Thoracic aorta (tissue), 2 donors: ENCODE measurements at places on chromosomes 7 and 10. TPM values are rescaled to one million over a fixed set of nuclear protein-coding genes. Genes with fewer than 3 reads are reported as not detected.

DNA sequence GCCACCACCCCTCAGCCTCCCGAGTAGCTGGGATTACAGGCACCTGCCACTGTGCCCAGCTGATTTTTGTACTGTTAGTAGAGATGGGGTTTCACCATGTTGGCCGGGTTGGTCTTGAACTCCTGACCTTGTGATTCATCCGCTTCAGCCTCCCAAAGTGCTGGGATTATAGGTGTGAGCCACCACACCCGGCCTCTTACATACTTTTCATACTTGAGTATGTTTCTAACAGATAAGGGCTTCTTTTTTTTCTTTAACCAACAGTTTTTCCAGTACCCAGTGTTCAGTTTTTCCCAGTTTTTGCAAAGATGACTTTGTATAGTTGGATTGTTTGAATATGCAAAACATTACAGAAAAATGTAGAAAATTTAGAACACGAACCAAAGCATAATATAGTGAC, 7.7 kb downstream of the EIF4H start:
- H3K4me1 ChIP-seq, result peaks cover 98% of the 10 kb centered on the region
- H3K27me3 ChIP-seq, result no peaks in the 10 kb centered on the region
- DNase-seq, result no peak
- H3K4me3 ChIP-seq, result no peak overlapping the region

- H3K27me3 ChIP-seq, result no peaks in the 10 kb centered on the region
- H3K36me3 ChIP-seq, result no peaks in the 10 kb centered on the region
- no peak overlapping the region for H3K27ac ChIP-seq
- H3K4me3 ChIP-seq, result no peak overlapping the region
Measured at GRCh38 chr7:31014826-31015225, 37.3 kb upstream of the ADCYAP1R1 start.

DNA sequence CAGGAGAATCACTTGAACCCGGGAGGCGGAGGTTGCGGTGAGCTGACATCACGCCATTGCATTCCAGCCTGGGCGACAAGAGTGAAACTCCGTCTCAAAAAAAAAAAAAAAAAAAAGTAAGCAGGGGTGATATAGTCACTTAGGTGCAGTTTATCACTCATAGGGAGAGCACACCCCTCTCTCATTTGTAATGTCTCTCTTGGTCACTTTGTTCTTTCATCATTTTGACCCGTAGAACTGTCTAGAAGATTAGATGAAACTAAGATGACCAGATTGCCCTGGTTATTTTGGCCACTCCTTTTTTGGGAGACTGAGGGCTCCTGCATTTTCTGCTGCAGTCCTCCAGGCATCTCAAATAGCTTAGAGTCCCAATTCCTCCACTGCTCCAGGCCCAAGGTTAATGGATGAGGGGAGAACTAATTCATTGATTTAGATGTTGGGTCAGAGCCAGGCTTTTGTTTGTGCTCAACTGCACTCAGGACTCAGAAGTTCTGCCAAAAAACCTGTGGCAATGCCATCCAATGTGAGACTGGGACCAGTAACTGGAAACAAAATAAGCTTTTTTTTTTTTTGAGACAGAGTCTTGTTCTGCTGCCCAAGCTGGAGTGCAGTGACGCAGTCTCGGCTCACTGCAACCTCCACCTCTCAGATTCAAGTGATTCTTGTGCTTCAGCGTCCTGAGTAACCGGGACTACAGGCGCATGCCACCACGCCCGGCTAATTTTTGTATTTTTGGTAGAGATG, 50.0 kb upstream of the CAMK1D start:
- no peaks in the 10 kb centered on the region for H3K27me3 ChIP-seq
- H3K4me1 ChIP-seq, result no peaks in the 10 kb centered on the region
- no peak overlapping the region for H3K4me3 ChIP-seq
- no peak overlapping the region for H3K27ac ChIP-seq
- H3K36me3 ChIP-seq, result no peaks in the 10 kb centered on the region

The PPP1R17 gene
- not detected for total RNA-seq

The DPYSL4 gene
- 0.28 TPM for total RNA-seq

- peak overlapping the region; percentile 70 for H3K27ac ChIP-seq
- H3K36me3 ChIP-seq, result no peaks in the 10 kb centered on the region
- peaks cover 31% of the 10 kb centered on the region for H3K4me1 ChIP-seq
- H3K27me3 ChIP-seq, result no peaks in the 10 kb centered on the region
- DNase-seq, result no peak
- peak overlapping the region; percentile 97 for H3K4me3 ChIP-seq
Measured at GRCh38 chr10:133377818-133378250, 1.2 kb upstream of the PAOX start.

- no peak overlapping the region for H3K27ac ChIP-seq
- no peaks in the 10 kb centered on the region for H3K36me3 ChIP-seq
- H3K4me3 ChIP-seq, result no peak overlapping the region
- no peak for DNase-seq
Measured at GRCh38 chr10:98509745-98510144, 63.0 kb upstream of the HPS1 start.

The CYP3A4 gene
- not detected for total RNA-seq

- no peaks in the 10 kb centered on the region for H3K36me3 ChIP-seq
- no peak for DNase-seq
- no peaks in the 10 kb centered on the region for H3K4me1 ChIP-seq
- H3K27me3 ChIP-seq, result peaks cover 4% of the 10 kb centered on the region
- H3K27ac ChIP-seq, result no peak overlapping the region
- H3K4me3 ChIP-seq, result no peak overlapping the region
Measured at GRCh38 chr10:129192344-129193128, 274.5 kb upstream of the MGMT start.

GRCh38 chr10:13769946-13770345, 183.2 kb downstream of the PRPF18 start:
- DNase-seq, result no peak
- peaks cover 8% of the 10 kb centered on the region for H3K4me1 ChIP-seq
- no peaks in the 10 kb centered on the region for H3K27me3 ChIP-seq
- no peak overlapping the region for H3K27ac ChIP-seq

DNA sequence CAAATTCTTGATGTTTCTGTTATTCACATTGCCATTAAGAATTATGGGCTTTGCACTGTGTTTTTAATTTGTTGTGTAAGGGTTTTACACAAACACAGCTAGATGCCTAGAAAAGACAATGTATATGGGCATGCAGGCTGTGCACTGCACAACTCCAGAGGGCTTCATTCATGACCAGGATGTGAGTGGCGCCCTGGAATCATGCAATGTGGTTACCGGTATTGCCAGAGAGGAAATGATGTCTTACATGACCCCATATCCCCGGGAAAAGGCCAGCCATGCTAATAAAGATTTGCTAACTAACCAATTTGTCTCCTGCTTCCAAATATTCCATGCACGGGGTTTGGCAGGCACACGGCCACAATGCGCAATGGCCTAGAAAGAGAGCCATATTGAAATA, 16.9 kb downstream of the KCNMA1 start:
- no peaks in the 10 kb centered on the region for H3K36me3 ChIP-seq
- H3K4me1 ChIP-seq, result peaks cover 19% of the 10 kb centered on the region
- H3K27ac ChIP-seq, result peak overlapping the region; percentile 52
- DNase-seq, result no peak
- no peak overlapping the region for H3K4me3 ChIP-seq

The IL6 gene
- total RNA-seq, result 15.7 TPM

GRCh38 chr7:121103579-121103978, 115.1 kb downstream of the CPED1 start:
- DNase-seq, result no peak
- H3K36me3 ChIP-seq, result peaks cover 17% of the 10 kb centered on the region
- no peaks in the 10 kb centered on the region for H3K27me3 ChIP-seq
- H3K27ac ChIP-seq, result no peak overlapping the region

The TBRG4 gene
- 67.1 TPM for total RNA-seq

GRCh38 chr10:89183571-89183970, 23.5 kb downstream of the CH25H start:
- DNase-seq, result no peak
- H3K36me3 ChIP-seq, result no peaks in the 10 kb centered on the region
- H3K27me3 ChIP-seq, result no peaks in the 10 kb centered on the region
- H3K4me1 ChIP-seq, result peaks cover 4% of the 10 kb centered on the region

DNA sequence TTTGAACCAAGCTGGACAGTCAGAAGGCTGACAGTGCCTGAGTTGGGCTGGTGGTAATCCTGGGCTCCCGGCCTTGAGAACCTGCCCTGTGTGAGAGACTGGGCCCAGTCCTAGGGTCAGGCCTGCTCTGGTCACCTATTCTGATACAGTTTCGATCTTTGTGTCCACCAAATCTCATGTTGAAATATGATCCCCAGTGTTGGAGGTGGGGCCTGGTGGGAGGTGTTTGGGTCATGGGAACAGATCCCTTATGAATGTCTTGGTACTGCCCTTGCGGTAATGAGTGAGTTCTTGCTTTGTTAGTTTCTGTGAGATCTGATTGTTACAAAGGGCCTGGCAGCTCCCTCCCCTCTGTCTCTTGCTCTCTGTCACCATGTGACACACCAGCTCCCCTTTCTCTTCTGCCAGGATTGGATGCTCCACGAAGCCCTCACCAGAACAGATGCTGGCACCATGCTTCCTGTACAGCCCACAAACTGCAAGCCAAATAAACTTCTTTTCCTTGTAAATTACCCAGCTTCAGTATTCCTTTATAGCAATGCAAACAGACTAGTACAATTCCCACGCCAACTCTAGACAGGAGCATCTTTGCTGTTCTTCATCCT, 111.8 kb upstream of the ZNF438 start:
- H3K4me3 ChIP-seq, result no peak overlapping the region
- no peaks in the 10 kb centered on the region for H3K27me3 ChIP-seq
- no peak for DNase-seq
- H3K27ac ChIP-seq, result no peak overlapping the region
- peaks cover 9% of the 10 kb centered on the region for H3K4me1 ChIP-seq

DNA sequence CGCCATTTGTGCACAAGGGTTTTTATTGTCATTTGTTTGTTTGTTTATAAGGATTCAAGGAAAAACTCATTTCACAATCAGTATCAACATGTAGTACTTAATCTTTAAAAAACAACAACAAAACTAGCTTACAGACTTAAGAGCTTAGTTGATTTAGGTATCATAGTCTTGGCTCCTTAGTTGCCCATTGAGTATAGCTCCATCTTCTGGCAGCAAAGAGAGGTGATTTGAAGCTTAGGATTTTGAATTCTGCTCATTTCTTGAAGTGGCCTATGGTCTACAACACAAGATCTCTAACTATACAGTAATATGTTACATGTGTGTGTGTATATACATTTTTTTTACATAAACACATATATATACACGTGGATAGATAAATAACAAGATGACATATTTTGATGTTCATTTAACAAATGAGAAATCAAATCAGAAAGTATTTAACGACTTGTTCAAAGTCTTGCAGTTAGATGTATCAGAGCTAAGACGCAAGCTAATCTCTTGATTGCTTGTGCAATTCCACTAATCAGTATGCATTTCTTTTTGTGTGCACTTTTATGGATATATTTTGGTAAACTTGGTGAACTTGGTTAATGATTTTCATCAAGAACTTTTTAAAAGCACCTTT, 307.3 kb downstream of the CAMK1D start:
- no peak for DNase-seq
- no peaks in the 10 kb centered on the region for H3K36me3 ChIP-seq
- no peaks in the 10 kb centered on the region for H3K4me1 ChIP-seq
- no peaks in the 10 kb centered on the region for H3K27me3 ChIP-seq

DNA sequence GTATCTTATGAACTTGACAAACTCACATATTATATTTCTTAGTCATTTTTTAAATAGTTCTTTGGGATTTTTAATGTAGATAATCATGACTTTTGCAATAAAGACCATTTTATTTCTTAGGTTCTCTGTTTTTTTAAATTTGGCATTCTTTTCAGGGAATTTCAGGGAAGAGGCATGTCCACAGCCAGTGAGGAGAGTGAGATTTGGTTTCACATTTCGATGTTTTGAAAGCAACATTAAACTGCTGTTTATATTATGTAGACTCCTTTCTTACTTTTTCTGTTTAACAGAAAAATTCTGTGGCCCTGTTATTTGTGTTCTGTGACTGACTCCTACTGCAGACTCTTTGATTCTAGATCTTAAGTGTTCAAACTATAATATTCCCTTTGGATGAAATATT, 153.7 kb downstream of the FAM107B start:
- H3K4me1 ChIP-seq, result no peaks in the 10 kb centered on the region
- DNase-seq, result no peak
- H3K27ac ChIP-seq, result no peak overlapping the region
- no peaks in the 10 kb centered on the region for H3K36me3 ChIP-seq
- H3K27me3 ChIP-seq, result no peaks in the 10 kb centered on the region
- H3K4me3 ChIP-seq, result no peak overlapping the region

The RADIL gene
- total RNA-seq, result 6.7 TPM

- no peak overlapping the region for H3K4me3 ChIP-seq
- peaks cover 3% of the 10 kb centered on the region for H3K36me3 ChIP-seq
- no peak overlapping the region for H3K27ac ChIP-seq
- DNase-seq, result no peak
- H3K4me1 ChIP-seq, result no peaks in the 10 kb centered on the region
Measured at GRCh38 chr10:30897048-30897447, 134.6 kb downstream of the ZNF438 start.

The ELFN1 gene
- total RNA-seq, result 0.81 TPM

- no peak overlapping the region for H3K4me3 ChIP-seq
- no peaks in the 10 kb centered on the region for H3K36me3 ChIP-seq
- peak overlapping the region; percentile 47 for H3K27ac ChIP-seq
- DNase-seq, result no peak
Measured at GRCh38 chr10:75065076-75065475, 46.4 kb upstream of the SAMD8 start.

The CYP26C1 gene
- not detected for total RNA-seq

GRCh38 chr7:154469652-154470051, 417.5 kb downstream of the DPP6 start:
- H3K36me3 ChIP-seq, result no peaks in the 10 kb centered on the region
- no peak overlapping the region for H3K27ac ChIP-seq
- H3K4me1 ChIP-seq, result no peaks in the 10 kb centered on the region
- H3K27me3 ChIP-seq, result no peaks in the 10 kb centered on the region

The CTAGE8 gene
- not detected for total RNA-seq

The ASZ1 gene
- not detected for total RNA-seq

DNA sequence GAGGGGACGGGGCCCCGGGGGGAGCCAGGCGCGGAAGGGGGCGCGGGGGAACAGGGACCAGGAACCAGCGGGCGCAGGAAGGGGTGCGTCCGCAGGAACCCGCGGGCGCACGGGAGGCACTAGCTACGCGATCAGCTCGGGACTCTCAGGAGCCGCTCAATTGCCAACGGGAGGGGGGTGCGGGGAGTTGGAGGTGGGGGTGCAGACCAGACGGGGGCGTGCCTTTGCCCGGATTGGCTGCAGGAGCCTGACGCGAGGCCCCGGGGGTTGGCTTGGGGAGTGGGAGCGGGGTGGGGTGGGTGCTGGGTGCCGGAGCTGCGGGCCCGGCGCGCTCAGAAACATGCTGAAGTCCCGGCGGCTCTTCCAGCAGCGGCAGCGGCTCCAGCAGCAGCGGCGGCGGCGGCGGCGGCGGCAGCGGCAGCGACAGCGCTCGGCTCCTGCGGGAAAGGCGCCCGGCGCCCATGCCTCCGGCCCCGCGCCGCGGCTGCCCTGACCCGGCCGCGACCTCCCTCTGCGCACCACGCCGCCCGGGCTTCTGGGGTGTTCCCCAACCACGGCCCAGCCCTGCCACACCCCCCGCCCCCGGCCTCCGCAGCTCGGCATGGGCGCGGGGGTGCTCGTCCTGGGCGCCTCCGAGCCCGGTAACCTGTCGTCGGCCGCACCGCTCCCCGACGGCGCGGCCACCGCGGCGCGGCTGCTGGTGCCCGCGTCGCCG, at the start of gene ADRB1:
TSS of gene ADRB1 (plus strand) at position 335 of the 715 bp plus-strand sequence. CDS start at position 602, 267 bp downstream.
- no peak within 1 kb of the TSS for H3K27ac ChIP-seq
- H3K27me3 ChIP-seq, result peaks cover 10% of the 10 kb centered on the region
- peak within 1 kb of the TSS; percentile 68 for H3K4me3 ChIP-seq
- no peak for DNase-seq
- peaks cover 13% of the 10 kb centered on the region for H3K4me1 ChIP-seq
